Posterior vena cava (tissue), 2 donors: ENCODE measurements at places on chromosomes 7 and 10.

GRCh38 chr7:41054960-41055661 lies 647.8 kb downstream of the INHBA start:
- DNase-seq: no peak

- DNase-seq: no peak
These were observed 450.0 kb upstream of the FZD8 start for GRCh38 chr10:36092116-36092515.

DNA sequence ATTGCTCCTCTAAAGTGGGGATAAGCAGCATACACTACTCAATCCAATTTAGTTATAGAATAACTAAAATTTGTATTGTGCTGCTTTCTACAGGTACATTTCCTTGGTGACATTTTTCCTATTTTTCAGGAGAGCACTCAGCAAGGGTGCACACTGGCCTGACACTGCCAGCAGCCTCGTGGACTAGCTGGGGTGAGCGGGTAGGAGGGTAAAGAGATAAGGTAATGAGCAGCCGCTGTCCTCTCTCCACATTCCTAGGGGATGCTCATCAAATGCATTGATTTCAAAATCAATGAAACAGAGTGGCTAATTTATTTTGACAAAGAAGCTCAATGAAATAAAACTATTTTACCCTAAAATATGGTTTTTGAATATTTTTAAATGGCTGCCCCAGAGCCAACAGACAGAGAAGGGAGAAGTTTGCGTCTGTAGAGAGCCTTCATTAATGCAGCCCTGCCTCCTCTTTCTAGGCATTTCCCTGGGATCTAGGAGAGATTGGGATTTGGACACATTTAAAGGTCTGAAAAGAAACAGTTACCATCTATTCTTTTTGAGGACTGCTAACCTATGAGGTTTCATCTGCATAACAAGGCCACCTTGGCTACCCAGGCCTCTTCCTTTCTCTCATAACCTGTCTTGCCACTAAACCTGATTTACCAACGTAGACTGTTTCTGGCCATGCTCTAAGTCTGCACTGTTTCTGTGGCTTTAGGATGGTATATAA lies 561.0 kb downstream of the IPMK start:
- no peak for DNase-seq

DNA sequence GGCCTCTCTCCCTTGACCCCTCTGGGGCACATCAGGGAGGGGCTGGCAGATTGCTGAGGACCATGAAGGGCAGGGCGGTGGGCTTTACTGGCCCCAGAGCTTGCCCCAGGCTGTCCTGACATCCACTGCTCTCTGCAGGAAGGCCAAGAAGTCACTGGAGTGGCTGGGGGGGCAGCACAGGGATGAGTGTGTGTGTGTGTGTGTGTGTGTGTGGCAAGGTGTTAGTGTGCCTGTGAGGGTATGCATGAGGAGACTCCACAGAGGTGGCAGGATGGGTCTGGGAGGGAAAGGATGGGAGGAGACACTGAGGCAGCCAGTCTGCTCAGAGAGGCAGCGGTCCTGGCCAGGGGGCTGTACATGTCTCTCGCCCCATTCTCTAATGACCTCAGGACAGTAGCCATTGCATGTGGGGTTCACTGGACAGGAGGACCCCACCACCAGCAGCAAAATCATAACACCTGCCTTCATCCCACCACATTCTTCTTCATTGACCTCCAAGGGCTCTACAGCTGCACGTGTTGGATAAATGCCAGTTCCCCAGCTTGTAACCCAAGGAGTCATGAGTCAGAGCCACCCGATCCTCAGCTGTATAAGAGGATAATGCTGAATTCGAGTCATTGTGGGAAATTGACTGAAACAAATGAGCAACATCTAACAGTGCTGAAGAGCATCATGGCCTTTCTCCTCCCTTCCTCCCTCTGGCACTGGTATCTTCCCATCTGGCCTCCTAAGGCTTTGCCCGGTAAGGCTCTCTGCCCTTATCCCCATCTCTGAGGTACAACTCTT lies 720.5 kb downstream of the GRID1 start:
- DNase-seq: no peak

GRCh38 chr7:92667816-92668535 lies 77.8 kb upstream of the FAM133B start:
- DNase-seq: no peak

DNA sequence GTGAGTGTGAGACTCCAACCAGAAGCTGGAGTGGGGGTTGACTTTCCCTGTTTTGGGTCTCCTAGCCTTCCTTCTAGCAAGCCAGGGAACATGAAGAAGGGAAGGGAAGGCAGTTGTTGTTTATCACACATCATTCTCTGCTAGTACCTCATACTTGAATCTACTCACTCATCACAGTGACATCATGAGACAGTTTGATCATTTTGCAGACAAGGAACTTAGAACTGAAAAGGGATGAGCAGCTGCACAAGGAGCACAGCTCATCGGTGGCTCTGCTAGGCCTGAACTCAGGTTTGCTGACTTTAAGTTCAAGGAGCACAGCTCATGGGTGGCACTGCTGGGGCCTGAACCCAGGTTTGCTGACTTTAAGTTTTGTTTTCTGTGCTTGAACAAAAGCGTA lies 19.2 kb downstream of the PRXL2A start:
- no peak for DNase-seq

- no peak for DNase-seq
These were observed 64.5 kb upstream of the BTBD16 start for GRCh38 chr10:122206471-122207065.
